ENCODE measurements at places on chromosomes 2 and 18.
A peak's percentile ranks its signal among the peaks of the same experiment; 100 is the strongest.

DNA sequence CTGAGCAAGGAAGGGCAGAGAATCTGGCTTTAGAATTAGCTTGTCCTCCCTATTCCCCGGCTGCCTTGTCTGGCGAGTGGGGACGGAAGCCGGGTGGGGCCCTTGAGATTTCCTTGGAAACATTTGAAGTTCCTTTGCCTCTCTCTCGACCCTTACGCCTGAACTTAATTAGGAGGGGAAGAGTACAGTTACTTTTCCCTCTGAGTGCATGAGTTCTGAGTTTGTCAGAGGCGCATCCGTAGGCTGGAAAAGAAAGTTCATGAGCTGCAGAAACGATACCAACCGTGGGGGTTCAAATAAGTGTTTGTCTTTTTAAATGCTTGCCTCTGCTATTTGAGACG lies 468 bp downstream of the PIKFYVE start:
- no peak for DNase-seq

DNA sequence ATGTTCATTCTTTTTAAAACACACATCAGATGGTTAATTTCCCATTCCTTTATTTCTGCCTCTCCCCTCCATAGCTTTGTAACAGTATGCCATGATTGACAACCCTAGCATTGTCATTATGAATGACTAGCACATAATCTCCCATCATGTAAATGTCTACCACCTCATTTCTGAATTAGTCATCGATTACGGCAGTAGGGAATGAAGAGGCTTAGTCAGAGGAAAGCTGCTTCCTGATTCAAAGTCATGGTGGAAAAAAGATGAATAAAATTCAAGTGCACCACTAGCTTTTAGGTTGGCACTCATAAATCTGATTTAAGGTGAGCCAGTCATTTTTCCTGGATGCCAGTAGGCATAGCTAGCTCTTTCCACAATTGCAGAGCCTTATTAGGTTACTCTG lies 19.1 kb upstream of the ACMSD start:
- no peak for DNase-seq

DNA sequence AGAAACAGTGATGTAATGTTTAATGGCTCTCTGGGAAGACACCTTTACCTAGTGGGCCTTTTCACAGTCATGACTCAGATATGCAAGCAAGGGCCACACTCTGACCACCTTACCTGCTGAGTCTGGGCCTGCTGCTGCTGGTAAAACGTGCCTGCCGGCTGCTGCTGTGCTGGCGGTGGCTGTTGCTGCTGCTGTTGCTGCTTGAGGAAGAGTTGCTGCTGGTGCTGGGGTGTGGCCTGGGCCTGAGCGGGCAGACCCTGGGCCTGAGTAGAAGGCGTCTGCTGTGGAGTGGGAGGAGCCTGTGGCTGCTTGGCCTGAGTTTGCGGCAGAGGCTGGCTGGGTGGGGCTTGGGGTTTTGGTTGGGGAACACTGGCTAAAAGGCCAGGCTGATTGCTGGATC lies 81.6 kb upstream of the NFU1 start:
- DNase-seq = no peak

GRCh38 chr2:126898636-126899035 lies at the start of gene TEX51:
TSS of gene TEX51 (plus strand) at chr2:126898890. CDS start at chr2:126898919, 29 bp downstream.
- no peak for DNase-seq

DNA sequence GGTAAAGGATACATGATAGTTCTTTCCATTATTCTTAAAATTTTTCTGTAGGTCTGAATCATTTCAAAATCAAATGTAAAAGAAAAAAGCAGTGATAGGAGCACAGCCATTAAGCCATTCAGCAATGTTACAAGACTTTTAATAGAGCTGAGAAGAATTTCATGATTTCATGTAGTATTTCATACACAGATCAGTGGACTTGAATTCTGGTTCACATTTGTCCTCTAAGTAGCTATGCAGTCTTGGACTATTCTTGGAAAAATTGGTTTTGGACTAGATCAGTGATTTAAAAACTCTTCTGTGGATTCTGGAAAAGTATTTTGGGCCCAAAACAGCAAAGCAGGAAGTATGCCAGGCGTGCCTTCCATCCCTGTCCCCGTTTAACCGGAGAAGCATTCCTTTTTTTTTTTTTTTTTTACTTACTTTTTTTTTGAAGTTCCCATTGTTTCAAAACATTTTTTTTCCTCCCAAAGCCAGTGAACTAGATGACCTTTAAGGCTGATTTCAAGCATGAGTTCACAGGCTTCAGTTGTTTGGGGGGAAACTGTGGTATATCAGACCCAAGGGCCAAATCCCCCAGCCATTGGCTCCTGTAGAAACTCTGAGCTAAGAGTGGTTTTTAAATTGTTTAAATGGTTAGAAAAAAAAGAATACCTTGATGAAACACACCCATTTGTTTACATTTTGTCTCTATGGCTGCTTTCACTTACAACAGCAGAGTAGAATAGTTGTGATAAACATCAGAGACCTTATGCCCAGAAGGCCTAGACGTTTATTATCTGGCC lies 17.5 kb upstream of the POLI start:
- DNase-seq = no peak

- no peak for DNase-seq
These were observed 82.4 kb downstream of the BCL2 start for GRCh38 chr18:63236921-63237846.

DNA sequence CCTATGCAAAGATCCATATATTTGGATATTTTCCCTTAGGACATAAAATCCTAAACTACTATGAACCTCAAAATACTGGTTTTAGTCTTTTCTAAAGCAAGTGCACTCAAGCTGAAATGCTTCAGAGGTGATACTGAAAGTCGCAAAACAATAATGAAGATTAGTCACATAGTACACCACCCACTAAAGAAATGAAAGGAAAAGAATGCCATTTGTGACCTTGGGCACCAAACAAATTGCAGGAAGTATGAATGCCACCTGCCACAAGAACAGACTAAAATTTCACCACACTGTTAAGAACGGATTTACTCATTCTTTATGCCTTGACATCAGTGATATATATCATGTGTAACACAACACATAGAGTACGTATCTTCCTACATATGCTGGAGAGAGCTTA lies 161.5 kb downstream of the ZNF521 start:
- DNase-seq = no peak

GRCh38 chr2:166458674-166459073 lies 35.4 kb downstream of the SCN7A start:
- DNase-seq = no peak

DNA sequence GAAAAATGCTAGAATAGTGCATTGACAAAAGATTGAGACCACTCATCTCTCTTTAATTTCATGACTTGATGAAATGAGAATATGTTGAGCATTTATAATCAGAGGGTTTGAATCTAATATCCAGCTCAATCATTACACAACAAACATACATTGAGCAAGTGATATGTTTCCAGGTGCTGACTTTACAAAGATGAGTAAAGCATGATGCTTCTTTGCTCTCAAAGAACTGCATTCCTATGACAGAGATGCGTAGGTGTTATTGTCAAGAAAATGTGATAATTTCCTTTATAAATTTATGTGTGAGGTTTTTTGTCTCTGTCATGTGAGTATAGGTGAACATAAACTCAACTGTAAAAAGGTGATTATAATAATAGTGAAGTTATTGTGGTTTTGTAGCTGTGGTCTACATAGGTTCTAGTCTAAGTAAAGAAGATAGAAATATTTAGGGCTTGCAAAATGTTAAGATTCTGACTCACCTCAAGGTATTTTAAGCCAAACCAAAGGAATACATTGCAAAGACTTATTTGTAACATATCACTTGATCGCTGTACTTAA lies 389.8 kb downstream of the GALNT13 start:
- DNase-seq = no peak

DNA sequence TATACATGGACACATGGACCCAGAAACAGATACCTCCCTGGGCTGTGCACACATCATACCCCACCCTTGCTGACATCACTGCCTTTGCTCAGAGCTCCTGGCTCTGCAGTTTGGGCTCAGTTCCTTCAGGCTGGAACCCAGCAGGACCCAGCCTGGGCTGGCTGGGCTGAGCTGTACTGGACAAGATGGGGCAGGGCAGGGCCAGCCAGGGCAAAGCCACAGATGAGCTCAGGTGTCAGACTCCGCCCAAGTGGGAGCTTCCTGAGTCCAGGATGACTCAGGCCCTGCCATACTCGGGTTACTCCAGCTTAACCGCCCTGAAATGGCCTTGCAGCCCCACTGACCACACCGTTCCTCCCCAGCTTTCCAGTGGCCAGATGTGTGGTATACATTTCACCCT lies 284.9 kb downstream of the OSR1 start:
- DNase-seq = no peak

- DNase-seq = no peak
These were observed 19.4 kb downstream of the CDH20 start for GRCh38 chr18:61352611-61353010.

DNA sequence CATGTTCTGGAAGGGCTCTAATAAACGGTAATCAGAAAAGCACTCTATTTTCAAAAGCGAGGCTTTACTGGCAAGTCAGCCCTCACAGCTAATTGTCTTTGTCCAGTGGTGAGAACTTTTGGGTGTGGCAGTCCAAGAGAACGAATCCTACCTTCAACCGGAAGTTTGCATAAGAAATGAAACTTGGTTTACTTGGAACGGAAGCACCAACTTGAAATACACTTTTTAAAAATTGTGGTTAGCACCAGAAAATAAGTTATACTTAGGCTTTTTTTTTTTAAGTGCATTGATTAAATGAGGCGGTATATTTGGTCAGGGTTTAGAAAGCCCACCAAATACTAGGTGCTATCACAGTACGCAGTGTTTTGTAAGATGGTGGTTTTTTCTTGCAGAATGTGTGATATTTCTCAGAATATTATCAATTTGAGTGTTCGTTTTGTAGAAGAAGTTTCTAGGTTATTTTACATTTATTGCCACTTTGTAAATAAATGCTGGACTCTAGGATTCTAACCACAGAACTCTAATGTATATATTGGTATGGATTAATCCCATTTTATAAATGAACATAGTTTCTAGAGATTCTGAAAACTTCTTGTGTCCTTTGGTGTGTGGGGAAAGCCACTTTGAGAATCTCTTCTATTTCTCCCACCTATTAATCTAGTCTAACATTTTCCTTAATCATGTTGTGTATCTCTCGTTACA lies 1.2 kb downstream of the MYL12A start:
- DNase-seq = no peak

DNA sequence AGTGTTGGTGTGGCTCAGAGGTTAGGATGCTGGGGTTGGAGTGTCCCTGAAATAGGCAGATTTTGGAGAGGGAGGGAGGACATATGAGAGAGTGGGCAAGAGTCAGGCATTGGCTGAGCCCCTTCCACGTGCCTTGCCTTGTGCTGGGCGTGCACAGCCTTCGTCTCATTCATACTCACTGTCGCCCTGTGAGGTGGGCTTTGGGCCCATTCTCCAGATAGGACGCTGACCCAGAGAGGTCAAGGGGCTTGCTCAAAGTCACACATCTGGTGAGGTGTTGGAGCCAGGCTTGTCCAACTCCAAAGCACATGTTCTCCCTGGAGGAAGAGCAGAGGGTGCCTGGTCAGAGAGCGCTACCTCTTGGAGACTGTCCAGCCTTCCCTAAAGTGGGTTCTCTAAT lies 166.8 kb downstream of the DYSF start:
- DNase-seq = no peak

DNA sequence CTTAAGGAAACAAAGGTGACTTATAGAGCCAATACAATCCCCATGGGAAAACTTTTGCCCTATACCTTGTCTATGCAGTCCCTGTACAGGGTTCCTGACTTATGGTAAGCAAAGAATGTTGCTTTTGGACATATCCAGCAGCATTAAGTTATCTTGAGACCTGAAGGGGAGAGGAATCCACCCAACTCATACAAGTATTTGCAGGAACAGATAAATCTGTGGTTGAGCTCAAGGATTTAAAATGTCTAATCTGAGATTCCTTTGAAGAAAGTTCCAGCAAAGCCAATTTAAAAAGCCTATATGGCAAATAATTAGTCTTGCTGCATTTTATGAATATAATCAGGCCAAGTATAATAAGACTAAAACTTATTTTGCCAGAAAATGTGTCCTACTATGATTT lies 739.5 kb upstream of the CDH2 start:
- no peak for DNase-seq

- no peak for DNase-seq
These were observed 1136.9 kb upstream of the TMEFF2 start for GRCh38 chr2:193331676-193332075.

DNA sequence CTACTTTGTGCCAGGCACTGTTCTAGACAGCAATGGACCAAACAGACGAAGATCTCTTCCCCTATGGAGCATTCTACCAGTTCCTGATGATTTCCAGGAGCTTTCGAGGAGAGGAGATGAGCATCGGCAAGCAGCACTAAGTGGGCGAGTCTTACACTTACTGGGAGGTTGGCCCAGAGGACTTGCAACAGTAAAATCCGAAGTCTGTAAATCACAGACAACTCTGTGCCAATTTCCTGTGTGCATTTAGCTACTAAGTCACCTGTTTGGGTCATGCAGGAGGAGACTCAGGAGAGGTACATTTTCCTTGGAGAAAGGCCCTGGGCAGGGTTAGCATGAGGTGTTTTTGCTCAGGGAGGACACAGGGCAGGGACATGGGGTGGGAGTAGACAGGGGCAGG lies 58.9 kb downstream of the TRPM8 start:
- DNase-seq = no peak

DNA sequence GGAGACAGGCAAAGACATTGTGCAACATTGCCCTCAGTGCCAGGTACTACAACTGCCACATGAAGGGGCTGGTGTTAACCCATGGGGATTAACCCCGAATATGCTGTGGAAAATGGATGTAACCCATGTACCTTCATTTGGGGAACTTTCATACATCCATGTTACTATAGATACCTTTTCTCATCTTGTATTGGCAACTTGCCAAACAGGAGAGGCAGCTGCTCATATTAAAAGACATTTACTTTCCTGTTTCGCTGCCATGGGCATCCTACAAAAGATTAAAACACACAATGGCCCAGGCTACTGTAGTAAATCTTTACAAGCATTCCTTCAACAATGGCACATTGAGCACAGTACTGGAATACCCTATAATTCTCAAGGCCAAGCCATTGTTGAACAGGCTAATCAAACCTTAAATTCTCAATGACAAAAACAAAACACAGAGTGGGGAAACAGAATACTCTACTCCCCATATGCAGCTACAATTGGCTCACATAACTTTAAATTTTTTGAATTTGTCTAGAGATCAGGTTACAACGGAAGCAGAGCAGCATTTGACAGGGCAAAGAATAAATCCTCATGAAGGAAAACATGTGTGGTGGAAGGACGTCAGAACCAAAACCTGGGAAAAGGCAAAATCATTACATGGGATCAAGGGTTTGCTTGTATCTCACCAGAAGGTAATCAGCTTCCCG lies 1723.5 kb upstream of the LRRTM1 start:
- DNase-seq = no peak

- peak; percentile 19 for DNase-seq
These were observed 60.3 kb upstream of the AGPS start for GRCh38 chr2:177332026-177332991.

Data from stimulated activated CD4-positive, alpha-beta T cell treated with anti-CD3 and anti-CD28 coated beads, Interleukin-1b, Interleukin-23, amount 100 ng/mL, for 48 hours (primary cell).